Stimulated activated CD8-positive, alpha-beta memory T cell treated with anti-CD3 and anti-CD28 coated beads, Interleukin-15, amount 100 ng/mL, for 24 hours (primary cell): ENCODE measurements at places on chromosomes 5 and 9.

DNA sequence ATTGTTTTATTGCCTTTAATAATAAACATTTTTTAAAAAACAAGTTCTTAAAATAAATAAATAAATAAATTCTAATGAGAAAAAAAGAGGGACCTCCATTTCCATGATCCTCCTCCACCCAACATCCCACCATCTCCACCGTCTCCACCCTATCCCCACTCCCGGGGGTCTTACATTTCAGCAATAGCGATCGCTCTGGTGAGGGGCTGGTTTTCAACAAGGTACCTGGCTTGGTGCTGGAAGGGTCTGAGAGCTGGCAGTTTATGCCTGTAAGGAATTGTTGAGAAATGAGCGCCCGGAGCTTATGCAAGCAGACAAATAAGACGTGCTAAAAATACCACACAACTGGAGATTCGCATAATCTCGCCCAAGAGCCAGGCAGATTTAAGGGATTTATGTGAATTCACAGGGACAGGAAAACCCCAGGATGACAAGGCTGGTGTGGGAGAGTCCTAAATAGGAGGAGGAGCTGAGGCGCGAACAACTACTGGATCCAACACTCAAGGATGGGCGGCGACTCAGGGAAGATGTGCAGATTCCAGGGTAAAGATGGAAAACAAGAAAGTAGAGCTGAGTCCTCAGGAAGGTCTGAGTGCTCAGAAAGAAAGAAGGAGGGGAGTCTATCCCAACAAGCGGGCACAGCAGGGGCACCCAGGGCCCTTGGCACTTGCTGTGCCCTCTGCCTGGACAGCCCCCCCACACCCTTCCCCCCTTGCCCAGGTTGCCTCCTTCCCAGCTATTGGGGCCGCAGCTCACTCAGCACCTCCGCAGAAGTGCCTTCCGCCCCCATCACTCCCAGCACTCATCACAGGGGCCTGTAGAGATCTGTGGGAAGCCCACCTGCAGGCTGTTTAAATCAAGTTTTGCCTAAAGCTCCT, 27.0 kb downstream of the TRIM14 start:
- DNase-seq: no peak

DNA sequence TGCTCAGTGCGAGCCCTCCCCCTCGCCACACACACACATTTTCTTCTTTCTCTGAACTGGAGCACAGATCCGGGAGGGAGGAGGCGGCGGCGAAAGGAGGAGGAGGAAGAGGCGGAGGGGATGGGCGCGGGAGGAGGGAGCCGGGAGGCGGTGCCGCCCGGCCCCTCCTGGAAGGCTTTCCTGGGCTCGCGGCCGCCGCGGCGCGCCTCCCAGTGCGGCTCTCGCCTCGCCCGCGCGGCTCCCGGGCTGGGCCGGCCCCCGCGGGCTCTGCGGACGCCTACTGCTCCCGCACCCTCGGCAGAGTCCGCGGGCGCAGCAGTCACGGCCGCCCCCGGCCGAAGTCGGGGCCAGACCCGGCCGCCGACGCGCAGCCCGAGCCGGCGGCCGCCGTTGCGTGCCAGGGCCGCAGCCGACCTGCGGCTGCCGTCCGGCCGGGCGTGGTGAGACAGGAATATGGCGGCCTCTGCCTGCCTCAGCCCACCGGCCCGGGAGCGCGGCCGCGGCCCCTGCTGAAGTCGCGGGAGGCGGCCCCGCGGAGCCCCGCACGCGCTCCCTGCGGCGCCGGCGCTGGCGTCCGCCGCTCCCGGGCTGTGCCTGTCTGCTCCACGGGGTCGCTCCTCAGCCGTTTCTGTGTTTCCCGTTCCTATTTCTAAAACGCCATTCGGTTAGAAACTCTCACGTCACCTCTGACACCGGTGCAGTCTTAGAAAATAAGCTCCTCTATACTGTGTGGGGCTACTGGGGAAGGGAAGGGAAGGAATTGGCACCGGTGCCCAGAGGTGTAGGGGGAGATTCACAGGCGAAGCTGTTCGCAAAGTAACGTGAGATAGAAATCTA, 500 bp upstream of the GNAQ start:
- peak; percentile 41 for DNase-seq

DNA sequence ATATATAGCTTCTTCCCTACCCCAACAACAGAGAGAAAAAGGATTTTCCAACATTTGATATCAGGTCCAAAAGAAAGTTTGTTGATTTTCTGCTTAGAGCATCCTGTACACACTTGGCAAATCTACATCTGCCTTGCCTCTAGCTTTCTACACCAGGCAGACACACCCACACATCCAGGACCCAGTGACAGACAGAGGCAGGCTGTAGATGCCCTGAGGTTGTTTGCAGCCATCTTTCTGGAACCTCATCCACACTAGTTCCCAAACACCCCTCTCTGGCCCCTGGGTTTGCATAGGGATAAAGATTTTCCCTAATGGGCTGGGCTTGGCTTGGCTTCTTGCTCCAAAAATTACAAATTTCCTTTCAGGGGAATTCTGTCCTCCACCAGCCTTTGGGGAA, 138.2 kb upstream of the FST start:
- no peak for DNase-seq

GRCh38 chr5:163509291-163509951, 4.0 kb downstream of the MAT2B start:
- no peak for DNase-seq

DNA sequence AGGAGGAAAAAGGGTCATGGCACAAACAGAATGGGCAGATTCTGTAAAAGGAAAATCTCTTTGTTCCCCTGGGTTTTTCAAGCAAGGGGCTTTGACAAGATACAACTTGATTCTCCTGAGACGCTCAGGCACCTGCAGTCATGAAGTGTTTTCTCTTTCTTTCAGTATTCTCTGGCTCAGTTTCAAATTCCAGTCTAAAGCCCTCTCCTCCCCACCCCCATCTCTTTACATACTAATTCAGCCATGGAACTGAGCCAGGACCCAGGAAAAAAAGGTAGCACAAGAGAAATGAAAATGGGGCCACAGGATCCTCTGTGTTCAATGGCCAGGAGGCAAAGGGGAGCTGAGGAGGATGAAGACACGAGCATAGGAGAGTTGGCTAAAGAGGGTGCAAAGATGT, 408.4 kb downstream of the SPOCK1 start:
- no peak for DNase-seq

GRCh38 chr9:134525841-134526583, 115.6 kb upstream of the COL5A1 start:
- no peak for DNase-seq

DNA sequence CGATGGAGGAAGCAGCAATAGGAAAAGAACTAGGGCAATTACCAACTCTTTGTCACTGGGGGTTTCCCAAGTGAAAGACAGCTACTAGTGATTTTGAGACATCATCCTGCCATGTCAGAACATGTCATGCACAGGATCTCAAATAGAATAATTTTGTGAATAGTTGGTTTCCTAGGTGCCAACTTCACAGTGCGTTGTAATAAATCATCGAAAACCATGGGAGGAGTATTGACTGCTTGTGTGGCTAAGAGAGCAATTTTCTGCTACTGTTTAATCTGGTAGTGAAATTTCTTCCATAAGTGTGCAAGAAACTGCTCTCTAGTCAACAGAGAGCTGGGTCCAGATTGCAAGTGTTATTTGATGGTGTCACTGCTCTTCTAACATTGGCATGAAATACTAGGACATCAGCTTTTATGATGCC, 168.6 kb downstream of the NNT start:
- DNase-seq: no peak

DNA sequence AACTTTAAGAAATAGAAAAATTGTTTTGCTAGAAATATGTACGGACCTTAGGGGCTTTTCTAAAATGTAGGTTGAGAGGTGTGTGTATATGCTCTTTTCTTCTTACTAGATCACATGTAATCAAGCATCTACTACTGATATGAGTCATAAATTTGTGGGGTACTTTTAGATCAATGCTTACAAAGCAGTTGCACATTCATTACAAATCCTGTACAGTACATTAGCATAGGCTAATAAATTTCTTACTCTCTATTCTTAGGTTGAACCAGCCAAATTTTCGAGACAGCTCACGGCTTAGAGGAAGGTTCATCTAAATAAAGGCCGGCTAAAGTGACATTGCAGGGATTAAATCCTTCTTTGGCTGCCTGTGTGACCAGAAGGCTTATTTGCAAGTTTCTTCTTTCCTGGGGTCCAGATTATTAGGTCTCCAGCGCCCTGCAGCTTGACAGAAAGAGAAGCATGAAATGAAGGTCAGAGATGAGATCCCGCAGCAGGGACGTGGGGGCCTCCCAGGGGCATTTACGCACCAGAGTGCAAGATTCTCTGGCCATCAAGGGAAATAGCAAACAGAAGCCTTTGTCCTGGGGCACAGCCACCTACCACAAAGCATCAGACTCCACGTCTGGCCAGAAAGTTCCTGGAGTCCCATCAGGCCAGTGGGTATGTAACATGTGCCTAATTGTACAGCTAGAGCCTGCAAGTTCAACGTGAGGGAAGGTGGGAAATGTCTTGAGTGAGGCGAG, 53.0 kb downstream of the NIM1K start:
- no peak for DNase-seq

- DNase-seq: no peak
Measured at GRCh38 chr5:158277276-158277675, 418.3 kb upstream of the CLINT1 start.

DNA sequence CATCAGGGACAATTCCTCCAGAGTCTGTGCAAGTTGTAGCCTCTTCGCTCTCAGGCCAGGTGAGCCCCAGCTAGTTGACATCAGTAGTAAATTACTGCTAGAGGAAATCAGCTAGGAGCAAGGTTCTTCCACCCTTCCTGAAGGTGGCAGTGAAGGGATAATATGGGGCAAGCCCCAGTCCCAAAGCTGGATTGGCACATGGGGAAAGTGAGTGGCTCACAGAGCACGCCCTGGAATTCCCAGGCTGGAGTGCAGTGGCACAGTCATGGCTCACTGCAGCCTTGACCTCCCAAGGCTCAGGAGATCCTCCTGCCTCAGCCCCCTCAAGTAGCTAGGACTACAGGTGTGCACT, 82.1 kb downstream of the CYFIP2 start:
- DNase-seq: no peak

DNA sequence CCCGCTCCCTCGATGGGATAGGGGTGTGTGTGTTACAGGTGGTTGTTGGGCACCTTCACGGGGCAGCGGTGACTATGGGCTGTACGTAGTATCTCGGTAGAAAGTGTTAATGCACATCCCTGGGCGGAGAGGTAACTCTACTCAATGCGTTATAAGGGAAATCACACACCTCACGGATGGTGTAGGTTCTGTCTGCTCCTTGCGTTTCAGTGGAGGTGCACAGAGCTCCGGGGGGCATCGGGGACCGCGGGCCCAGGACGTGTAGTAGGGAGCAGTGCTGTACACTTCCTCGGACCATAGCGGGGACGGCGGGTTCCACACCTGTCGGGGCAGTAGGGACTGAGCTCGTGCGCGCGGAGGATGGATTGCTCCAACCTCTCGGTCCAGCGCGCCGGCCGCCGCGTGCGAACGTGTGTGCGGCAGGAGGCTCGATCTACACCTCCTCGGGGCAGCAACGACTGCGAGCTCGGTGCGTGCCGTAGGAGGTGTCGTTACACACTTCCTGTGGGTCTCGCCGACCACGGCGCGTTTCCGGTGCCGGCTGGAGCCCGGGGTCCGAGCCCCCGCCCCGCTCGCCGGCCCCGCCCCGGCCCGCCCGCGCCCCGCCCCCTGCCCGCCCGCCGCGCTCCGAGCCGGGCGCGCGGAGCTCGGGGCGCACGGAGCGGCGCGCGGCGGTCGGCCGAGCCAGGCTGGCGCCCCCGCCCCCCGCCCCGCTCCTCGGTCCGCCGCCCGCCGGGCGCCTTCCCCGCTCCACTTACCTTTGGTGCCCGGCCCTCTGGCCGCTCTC, at the start of gene KIAA1958:
KIAA1958 (plus strand) TSS at position 607 of the 787 bp plus-strand sequence. CDS start 87,254 bp downstream, outside the sequence.
- DNase-seq: peak; percentile 60

- no peak for DNase-seq
Measured at GRCh38 chr5:78747705-78748359, 99.3 kb upstream of the LHFPL2 start.

DNA sequence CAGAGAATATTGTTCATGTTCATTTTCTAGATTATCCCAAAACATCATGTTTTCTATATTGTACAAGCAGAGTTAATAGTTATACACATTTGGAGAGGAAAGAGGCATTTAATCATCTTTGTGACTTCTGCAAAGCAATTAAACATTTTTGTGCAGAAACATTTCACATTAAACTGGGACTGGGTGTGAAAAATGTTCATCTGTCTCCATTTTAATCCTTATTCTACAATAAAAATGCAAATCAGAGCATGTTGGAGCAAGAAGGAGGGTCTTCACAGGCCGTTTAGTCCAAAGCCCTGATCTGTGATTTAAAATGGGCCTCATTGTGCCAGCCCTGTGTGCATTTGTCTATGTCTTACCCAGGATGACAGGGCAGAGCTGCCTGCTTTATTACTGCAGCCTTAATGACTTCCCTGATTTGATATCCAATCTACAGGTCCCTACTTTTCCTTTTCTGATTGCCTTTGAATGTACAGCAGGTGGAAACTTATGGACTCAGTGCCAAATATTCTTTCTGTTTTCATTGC, 183.5 kb downstream of the CAVIN4 start:
- DNase-seq: no peak
